Regular cardiac myocyte (primary cell): ENCODE measurements at places on chromosomes 12 and 14. TPM values are rescaled to one million over a fixed set of nuclear protein-coding genes. Genes with fewer than 3 reads are reported as not detected.

The TULP3 gene
- 15.7 and 16.9 TPM in 2 replicates for total RNA-seq

The PAPLN gene
- 1.3 and 6.5 TPM in 2 replicates for total RNA-seq

The TRIM9 gene
- under 0.01 and 0.28 TPM in 2 replicates for total RNA-seq

The RAD51AP1 gene
- 7.3 and 27.4 TPM in 2 replicates for total RNA-seq

The AKAP3 gene
- total RNA-seq = 1.2 and 1.4 TPM in 2 replicates

The PRB4 gene
- total RNA-seq = not detected in 2 replicates

The CFAP251 gene
- total RNA-seq = 3.8 and 4.2 TPM in 2 replicates

The ANO2 gene
- total RNA-seq = 0.19 and 0.85 TPM in 2 replicates

The BHLHE41 gene
- 2.1 and 6.5 TPM in 2 replicates for total RNA-seq

The GLT1D1 gene
- not detected in 2 replicates for total RNA-seq
